Activated CD4-positive, alpha-beta T cell treated with anti-CD3 and anti-CD28 coated beads, Interleukin-2, amount 50 U/mL, for 24 hours (primary cell): ENCODE measurements at places on chromosomes 6 and 20.

- DNase-seq = no peak
These were observed 119.7 kb downstream of the GRIK2 start for GRCh38 chr6:101513181-101513580.

GRCh38 chr6:138211048-138211581 is 7.2 kb downstream of the PBOV1 start:
- no peak for DNase-seq

DNA sequence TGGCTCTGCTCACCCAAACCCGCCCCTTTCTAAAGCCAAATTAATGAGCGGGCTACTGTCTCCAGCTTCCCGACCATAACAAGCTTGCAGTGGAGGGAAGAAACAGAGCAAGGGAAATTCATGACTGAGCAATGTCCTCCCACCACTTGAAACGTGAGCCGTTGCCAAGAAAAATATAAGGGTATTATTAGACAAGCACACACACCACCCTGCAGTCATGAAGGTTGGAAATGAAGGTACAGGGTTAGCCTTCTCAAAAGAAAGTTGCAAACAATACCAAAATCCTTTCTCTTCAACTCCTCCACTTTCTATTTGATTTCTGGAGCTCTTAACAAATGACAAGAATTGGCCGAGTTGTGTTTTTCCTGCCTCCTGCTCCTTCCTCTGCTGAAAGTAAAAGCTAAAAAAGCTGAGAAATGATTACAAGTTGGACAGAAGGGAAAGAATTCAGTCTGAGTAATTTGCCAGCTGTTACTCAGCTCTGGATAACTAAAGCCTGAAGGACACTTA is 151.1 kb upstream of the B3GAT2 start:
- DNase-seq = no peak

DNA sequence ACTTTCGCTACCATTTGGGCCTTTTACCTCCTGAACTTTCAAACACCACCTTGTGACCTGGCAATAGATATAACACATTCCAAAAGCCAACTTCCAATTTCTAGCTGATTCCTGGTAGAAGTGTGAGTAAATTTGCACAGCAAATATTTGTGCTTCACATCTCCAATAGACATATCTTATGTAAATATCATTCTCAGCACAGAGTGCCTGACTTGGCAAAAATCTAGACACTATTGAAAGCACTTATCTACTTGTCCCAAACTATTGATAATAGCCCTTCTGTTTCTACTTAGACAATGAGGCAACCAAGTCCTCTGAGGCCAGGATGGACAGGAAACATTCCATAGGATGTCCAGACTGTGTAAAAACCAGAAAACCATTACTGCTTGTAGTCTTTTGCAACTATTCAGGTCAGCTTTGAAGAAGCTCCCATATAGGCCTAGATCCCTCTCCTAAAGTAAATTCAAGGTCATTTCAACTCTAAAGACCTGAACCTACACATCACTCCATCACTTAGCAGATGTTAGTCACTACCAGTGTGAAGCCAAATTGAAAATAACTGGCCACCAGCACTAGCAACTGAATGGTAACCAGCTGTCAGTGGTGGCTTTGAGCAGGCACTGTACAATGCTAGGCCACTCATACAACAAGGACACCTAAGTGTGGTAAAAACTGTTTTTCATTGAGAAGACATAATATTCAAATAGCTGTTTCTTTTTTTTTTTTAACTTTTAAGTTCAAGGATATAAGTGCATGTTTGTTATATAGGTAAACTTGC is 95.3 kb upstream of the RSPO3 start:
- DNase-seq = no peak

- no peak for DNase-seq
These were observed 175.0 kb downstream of the CBLN4 start for GRCh38 chr20:55830121-55830827.

GRCh38 chr6:114783083-114783482 is 440.3 kb upstream of the HS3ST5 start:
- DNase-seq = no peak

DNA sequence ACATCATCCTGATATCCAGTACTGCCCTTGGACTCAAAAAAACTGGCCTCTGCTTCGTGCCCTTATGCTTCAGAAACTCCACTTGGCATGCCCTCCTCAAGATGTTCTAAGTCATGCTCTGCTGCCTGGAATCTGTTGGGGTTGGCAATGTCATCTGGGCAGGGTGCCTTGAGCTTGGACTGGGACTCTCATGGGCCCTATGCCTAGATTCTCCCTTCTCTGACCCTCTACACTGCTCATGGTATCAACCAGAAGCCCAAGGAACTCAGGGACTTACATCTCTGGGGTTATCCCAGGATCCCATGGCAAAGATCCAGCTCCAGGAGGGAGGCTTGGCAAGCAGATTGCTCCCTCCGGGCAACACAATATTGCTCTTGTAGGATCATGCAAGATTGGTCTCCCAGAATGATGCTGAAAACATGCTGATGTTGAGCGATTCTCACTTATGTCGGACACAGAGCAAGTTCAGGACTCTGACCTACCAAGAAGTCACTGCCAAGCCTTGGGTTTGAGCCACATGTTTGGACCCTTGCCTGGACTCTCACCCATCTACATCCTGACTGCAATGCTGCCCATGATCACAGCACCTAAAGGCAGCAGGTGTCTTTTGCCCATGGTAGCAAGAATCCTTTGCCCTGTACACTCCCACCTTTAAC is 88.8 kb downstream of the ADAT2 start:
- DNase-seq = no peak

GRCh38 chr6:92433911-92434310 is 985.4 kb downstream of the EPHA7 start:
- no peak for DNase-seq

- no peak for DNase-seq
These were observed 28.0 kb downstream of the PNLDC1 start for GRCh38 chr6:159828074-159828473.

DNA sequence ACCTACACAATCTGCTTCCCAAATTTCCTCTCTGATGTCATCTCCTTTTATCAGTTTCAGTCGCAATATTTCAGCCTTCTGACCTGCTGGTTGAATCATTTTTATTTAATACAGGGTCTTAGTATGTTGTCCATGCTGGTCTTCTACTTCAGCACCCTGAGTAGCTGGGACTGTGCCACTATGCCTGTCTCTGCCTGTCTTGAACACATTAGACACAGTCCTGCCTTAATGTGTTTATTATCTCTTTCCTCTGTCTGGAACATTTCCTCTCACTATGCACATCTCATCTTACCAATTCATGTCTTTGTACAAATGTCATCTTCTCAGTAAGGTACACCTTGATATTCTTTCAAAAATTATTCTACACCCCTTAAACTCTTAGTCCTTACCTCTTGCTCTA is 106.5 kb downstream of the THEMIS start:
- DNase-seq = no peak

DNA sequence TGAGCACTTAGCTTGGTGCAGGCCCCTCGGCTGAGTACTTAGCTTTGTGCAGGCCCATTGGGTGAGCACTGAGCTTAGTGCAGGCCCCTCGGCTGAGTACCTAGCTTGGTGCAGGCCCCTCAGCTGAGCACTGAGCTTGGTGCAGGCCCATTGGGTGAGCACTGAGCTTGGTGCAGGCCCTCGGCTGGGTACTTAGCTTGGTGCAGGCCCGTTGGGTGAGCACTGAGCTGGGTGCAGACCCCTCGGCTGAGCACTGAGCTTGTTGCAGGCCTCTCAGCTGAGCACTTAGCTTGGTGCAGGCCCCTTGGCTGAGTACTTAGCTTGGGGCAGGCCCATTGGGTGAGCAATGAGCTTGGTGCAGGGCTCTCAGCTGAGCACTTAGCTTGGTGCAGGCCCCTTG is 387.1 kb downstream of the THBS2 start:
- no peak for DNase-seq

GRCh38 chr6:134632024-134632423 is 314.1 kb upstream of the SGK1 start:
- no peak for DNase-seq

DNA sequence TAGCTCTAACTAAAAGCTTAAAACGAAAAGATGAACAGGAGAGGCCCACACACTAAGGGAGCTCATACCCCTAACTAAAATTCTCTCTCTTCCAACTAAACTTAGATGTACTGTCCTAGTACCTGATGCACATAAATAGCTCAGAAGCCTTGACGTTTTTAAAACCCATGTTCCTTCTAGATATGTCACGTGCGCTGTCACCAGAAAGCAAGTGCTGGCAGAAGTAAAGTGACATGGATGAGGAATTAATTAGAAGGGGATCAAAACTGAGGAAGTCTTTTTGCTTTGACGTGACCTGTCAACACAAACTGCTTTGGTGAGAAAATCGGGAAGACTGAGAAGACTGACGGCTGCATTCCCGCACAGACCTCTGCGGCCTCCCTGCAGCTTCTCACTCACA is 142.5 kb downstream of the ZMYND8 start:
- no peak for DNase-seq

- no peak for DNase-seq
These were observed 6.8 kb upstream of the KIAA1755 start for GRCh38 chr20:38267296-38267695.

DNA sequence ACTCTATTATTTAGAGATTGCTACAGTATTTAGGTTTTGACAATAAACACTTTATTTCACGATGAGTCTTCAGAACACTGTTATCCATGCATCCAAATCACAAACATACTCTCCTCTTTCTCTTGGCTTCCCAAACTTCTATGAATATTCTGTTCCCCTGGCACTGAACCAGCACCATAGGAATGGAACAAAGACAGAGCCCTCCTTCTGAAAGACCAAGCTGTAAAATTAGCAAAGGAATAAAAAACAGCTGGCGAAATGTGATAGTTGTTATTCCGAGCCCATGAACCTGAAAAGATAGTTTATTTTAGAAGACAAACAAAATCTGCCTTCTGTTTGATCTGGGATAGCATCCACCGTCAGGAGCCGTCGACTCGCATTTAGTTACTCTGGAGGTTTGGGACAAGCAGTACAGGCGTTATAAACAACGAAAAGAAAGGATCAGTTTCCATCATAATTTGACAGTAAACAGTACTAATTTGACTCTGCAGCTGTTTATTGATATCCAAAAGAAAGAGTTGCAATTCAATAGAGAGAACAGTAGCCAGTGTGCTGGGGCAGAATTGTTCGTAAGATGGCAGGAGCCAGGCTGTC is 161.4 kb downstream of the CLIC5 start:
- no peak for DNase-seq

GRCh38 chr20:17934141-17934862 is 34.3 kb downstream of the SNX5 start:
- no peak for DNase-seq

DNA sequence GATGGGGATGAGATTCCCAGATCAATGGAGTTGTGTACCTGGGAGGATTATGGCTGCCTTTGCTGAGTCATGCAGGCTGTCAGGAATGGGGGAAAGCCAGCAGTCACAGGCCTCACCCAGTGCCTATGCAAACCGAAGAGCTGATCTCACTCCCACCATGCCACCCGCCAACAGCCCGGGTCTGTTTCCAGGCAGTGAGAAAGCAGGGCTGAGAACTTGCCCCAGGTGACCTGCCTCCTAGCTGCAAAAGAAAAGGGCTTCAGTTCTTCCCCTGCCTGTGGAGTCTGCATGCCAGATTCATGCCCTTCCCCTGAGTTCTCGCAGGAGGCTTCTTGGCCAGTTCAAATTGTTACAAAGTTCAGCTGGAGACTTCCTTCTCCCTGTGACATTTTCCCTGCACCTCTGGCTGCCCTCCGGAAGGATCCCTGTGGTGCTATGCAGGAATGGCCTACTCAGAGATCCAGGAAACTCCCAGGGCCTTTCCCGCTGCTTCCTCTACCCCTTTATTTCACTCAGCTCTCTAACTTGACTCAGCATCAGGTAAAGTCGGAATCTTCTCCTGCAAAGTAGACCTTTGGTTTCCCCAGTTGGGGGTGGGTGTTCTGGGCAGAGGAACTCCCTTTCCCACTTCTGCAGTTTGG is 71.5 kb upstream of the B3GAT2 start:
- DNase-seq = no peak

GRCh38 chr6:122609881-122610689 is at the start of gene PKIB:
TSS of gene PKIB (plus strand) at chr6:122610405. CDS start at chr6:122717795, 107,390 bp downstream.
- no peak for DNase-seq

DNA sequence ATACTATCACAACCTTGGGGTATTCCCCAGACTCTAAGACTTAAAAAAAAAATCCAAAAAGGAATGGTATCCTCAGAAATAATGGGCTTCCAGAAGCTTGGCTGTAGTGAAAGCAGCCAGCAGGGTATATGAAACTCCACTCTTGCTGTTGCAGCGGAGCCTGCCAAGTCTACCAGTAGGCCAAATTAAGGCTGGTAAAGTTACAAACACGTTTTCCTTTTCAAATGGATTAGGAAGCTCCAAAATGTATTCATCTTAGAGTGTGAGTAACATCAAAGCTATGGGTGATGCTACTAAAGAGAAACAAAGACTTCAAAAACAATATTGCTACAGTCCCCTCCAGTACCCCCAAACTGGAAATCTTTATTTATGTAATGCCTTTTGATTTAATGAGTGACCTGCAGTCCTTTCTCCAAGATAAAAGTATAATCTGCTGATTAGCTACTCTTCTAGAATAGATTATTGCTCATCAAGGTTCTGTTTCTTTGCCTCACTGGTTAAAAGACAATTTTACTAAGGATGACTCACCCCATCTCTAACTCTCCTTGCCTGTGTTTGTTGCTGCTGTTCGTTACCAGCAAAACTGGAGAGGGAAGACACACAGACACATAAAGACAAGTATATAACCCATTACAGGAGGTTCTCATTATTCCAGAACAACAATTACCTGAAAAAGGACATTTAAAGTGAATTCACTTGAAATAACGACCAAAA is 84.9 kb downstream of the BTBD9 start:
- DNase-seq = no peak

- DNase-seq = no peak
These were observed 44.3 kb downstream of the HDGFL1 start for GRCh38 chr6:22613695-22614094.

DNA sequence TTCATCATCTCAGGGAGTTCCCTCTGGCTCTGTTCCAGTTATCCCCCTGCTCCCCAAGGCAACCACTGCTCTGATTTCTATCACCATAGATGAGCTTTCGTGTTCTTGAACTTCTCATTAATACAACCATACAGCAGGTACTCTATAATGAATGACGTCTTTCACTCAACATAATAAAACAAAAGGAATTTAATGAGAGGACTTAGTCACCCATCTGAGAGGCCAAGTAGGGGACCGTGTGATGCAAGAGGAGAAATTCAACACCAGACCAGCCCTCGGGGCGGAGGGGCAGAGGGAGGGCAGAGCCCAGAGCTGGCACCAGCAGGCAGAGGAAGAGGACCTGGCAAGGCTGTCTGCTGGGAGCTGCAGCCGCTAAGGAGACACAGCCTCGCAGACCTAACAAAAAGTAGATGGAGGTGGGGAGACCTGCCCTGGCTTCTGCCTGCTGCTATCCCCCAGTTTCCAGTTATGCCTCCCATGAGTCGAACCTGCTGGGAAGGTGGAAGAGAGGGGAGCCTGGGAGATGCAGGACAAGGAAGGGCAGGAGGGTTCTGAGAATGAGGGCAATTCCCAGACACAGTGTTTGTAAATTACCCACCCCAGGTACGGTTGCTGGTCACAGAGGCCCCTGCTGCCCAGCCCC is 13.8 kb downstream of the CCN5 start:
- no peak for DNase-seq

GRCh38 chr6:141164042-141164743 is 968.5 kb upstream of the GJE1 start:
- no peak for DNase-seq
